ENCODE measurements at places on chromosomes 1 and 21.

GRCh38 chr1:32197837-32198236 is 2.6 kb upstream of the CCDC28B start:
- no peak for DNase-seq

GRCh38 chr1:11984121-11984520 is 3.9 kb downstream of the MFN2 start:
- DNase-seq: no peak

DNA sequence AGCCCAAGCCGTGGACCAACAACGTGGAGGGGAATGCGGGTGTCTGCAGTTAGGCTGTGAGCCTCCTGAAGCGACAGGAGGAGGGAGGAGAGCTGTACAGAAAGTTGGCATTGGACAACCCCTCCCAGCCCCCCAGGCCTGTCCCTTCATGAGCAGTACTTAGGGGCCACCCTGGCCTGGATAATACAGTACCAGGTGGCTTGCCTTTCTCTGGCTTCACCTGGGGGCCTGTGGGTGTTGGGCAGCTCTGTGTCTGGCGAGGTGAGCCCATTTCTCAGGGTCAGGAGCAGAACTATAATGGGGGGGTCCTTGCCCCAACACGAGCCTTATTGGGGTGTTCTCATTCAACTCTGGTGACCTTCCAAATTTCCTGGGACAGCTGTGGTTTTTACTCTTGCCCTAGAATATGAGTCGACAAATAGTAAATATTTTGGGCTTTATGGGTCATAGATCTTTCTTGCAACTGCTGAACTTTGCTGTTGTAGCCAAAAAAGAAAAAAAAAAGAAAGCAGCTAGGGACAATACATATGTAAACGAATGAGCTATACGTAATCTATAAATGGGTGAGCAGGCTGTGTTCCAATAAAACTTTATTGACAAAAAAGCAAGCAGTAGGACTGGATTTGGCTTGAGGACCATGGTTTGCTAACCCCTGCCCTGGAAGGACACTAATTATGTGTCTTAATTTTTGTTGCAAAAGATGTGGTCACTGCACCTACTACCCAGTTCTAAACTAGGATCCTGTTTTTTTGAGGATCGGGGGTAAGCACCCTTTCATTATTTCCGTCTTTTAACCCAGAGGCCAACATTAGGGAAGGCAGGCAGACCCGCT is 11.4 kb downstream of the COQ8A start:
- DNase-seq: no peak

GRCh38 chr1:222940906-222941305 is 126.1 kb downstream of the DISP1 start:
- no peak for DNase-seq

- no peak for DNase-seq
Observed at GRCh38 chr21:34881421-34881820, 167.7 kb downstream of the RUNX1 start.

All from stimulated activated CD4-positive, alpha-beta T cell treated with anti-CD3 and anti-CD28 coated beads, Interleukin-1b, Interleukin-23, amount 100 ng/mL, for 1 hour (primary cell).